ENCODE measurements at places on chromosomes 6 and 20.

DNA sequence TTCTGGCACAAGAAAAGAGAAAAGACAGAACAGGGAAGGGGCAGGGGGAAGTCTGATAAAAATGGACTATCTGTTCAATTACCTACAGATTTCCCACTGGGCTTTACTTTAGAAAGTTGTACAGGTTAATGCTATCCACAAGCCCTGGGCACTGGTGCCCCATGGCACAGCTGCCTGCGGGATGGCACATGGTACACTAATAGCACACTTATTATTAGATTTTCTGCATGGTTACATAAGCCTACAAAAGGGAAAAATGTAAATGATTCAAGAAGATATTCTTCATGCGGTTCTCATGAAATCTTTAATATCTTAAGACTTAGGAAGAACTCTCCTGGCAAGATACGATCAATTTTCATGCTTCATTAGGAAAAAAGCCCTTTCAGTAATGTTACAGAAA, 137.5 kb downstream of the GMPR start:
- DNase-seq, result no peak

GRCh38 chr6:137163732-137164318, 9.6 kb downstream of the IL22RA2 start:
- DNase-seq, result no peak

DNA sequence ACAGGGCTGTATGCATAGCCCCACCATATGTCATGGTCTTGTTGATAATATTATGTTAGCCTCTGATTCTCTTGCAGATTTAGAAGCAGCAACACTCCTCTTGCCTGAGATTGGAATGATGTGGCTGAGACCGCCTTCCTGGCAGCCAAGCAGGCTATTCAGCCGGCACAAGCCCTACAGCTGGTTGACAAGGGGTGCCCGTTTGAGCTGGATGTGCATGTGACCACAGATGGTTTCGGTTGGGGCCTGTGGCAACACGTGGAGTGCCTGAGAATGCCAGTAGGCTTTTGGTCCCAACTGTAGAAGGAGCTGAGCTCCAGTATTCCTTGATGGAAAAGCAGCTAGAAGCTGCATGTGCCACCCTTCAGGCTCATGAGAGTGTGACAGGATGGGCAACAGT, 303.6 kb upstream of the POU3F2 start:
- DNase-seq, result no peak

GRCh38 chr6:136611746-136612145, 61.5 kb upstream of the MAP7 start:
- DNase-seq, result no peak

- DNase-seq, result no peak
Observed at GRCh38 chr6:2509711-2510110, 241.0 kb downstream of the MYLK4 start.

GRCh38 chr6:42402184-42402583, 49.5 kb downstream of the TRERF1 start:
- DNase-seq, result no peak

DNA sequence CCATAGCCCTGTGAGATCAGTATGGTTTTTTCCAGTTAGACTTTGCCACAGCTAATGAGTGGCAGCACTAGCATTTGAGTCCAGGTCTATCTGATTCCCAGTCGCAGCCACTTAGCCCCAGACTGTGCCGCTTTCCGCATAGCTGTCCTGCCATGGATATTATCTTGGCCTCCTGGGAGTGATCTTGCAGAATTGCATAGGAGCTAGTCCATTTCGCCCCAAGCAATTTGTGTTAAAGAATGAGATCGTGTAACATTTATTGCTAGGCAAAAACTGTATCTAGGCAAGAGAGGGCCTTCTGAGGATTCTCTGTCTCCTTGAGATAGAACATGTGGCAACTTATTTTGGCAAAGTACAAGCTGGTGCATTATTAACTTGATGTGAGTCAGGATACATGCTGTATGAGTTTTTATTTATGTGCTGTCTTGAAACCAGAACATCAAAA, 74.2 kb downstream of the EZR start:
- no peak for DNase-seq

GRCh38 chr6:66128656-66129055, 421.6 kb upstream of the EYS start:
- DNase-seq, result peak; percentile 2

GRCh38 chr6:157560691-157561413, 179.9 kb downstream of the ZDHHC14 start:
- peak; percentile 13 for DNase-seq

DNA sequence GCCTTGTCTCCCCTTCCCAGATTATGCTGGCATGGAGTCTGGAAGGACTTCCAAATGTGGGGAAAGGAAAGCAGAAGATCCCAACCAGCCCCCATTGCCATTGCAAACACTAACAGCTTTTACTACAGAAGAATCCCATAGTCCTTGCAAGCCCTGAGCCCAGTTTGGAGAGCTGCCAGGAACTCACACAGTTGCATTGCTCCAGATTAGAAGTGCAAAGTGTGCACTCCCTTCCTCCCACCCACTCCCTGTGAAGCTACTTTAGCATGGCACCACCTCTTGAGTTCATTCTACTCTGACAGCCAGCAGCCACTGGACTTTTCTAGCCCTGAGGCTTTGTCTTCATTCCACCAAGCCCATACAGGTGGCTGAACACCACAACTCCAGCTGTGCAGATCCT, 67.6 kb downstream of the SLC22A2 start:
- no peak for DNase-seq

- no peak for DNase-seq
Observed at GRCh38 chr6:168145747-168146596, 67.0 kb upstream of the FRMD1 start.

GRCh38 chr6:147752689-147753403, 244.4 kb downstream of the SAMD5 start:
- no peak for DNase-seq

DNA sequence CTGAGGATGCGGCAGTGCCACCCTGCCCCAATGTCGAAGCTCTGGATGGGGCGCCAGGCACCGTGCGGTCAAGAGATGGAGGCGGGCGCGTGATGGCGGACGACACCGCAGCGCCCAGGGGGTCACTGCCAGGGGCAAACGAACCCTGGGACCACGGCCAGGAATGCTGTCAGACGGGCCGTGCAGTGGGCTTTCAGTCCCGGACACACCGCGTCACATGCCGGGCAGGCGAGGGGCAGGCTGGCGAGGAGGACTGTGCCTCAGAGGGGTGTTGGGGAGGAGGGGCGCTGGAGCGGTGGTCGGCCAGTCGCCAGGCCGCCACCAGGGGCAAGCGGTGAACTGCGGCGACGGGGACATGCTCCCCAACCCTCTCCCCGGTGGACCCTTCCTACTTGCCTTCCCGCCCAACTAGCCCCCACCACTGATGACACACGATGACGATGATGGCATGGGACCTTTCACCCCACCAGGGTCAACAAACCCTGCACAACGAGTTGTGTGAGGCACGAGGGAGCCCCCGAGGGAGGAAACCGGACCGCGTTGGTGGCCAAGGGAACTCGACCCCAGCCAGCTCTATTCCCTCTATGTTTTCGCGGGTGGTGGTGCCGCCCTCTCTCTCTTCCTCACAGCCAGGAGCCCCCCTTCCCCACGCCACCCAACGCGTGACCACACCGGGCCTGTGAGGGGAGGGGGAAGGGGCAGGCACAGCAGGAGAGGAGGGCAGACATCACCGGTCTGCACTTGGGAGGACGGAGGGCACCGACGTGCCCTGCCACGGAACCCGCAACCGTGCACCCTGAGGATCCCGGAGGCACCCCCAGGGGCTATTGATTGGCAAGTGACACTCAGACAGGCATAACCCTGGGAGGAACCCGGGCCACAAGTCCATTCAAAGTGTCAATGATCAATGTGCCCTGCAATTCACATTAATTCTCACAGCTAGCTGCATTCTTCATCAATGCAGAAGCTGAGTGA, 1960.9 kb upstream of the DEFB115 start:
- DNase-seq, result no peak

- no peak for DNase-seq
Observed at GRCh38 chr6:137903933-137904821, 37.1 kb downstream of the TNFAIP3 start.

- DNase-seq, result peak; percentile 44
Observed at GRCh38 chr20:2172305-2173175, 70.9 kb downstream of the STK35 start.

DNA sequence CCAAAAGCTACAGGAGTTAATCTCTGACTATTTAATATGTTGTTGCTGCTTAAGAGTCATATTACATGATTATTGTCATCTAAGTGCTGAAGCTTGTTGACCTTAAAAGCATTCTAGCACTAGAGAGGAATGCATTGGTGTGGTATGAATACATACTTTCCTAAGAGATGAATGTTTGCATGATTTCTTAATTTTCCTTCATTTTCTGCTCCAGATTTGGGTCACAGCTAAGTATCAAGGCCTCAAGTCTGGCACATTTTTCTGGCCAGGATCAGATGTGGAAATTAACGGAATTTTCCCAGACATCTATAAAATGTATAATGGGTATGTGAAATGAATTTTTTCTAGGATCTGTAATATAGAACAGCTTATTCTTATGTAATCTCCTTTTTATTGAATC, 53.6 kb downstream of the ENPP1 start:
- DNase-seq, result no peak

DNA sequence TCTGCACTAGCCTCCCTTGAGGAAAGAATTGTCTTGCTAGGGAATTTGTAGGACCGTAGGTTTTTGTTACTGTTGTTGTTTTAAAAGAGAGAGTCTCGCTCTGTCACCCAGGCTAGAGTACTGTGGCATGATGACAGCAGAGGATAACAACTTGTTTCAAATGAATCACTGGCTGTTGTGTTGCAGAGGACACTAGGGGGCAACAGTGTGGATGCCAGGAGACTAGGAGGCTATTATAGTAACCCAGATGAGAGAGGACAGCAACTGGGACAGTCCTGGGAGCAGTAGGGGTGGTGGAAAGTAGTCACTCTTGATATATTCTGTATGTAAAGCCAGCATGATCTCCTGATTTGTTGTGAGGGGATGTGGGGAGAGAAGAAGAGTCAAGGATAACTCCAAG, 41.8 kb upstream of the LAMA4 start:
- DNase-seq, result no peak

DNA sequence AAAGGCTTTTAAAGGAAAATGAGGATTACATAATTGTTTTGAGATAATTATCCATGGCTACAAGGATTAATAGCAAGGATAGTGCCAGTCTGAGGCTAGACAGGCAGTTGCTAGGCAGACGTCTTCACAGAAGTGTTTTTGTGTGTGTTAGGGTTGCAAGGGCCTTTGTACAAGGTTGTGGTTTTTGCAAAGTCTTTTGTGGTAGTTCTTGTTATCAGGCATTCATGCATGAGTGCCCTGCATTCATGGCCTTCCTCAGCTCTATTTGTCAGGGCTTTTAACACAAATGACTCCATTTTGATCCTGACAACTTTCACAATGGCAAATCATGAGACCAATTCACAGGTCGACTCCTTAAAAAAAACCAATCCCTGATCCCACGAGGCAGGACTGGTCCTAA, 68.1 kb upstream of the TXNDC5 start:
- DNase-seq, result no peak

DNA sequence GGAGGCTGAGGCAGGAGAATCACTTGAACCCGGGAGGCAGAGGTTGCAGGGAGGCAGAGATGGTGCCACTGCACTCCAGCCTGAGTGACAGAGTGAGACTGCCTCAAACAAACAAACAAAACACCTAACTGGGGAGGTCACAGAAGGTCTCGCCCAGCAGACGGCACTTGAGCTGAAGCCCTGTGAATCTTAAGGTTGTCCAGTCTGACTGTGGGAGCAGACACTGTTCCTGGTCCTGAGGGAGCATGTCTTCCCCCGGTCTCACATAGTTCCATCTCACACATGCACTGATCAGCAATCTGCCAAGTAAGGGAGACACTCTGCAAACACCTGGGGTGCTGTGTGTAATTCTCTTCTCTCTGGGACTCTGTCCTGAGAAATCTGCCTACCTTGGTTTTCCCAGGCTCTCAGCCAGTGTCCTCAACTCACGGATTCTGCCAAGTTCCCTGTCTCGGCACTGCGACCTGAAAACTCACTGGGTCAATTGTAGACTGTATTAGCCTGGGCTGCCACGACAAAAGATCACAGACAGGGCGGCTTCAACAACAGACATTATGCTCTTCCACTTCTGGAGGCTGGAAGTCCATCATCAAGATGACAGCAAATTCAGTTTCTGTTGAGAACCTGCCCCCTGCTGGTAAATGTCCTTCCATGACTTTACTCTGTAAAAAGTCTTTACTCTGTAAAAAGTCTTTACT, 94.3 kb downstream of the JPH2 start:
- DNase-seq, result peak; percentile 46

GRCh38 chr6:130215526-130215925, 7.2 kb downstream of the SAMD3 start:
- DNase-seq, result no peak

GRCh38 chr6:155158030-155158843, 105.6 kb upstream of the CLDN20 start:
- DNase-seq, result no peak

DNA sequence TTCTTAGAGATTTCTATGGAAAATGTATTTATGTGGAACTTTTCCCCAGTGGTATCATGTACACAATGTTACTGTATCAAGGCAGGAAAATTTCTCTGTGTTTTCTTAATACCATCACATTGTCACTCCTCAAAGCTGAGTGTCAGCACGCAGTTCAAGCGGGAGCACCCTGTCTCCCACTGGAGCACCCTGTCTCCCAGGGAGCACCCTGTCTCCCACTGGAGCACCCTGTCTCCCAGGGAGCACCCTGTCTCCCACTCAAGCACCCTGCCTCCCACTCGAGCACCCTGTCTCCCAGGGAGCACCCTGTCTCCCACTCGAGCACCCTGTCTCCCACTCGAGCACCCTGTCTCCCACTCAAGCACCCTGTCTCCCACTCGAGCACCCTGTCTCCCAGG, 51.3 kb downstream of the PSMG4 start:
- DNase-seq, result no peak

GRCh38 chr6:34275128-34275804, 26.5 kb upstream of the SMIM29 start:
- DNase-seq, result no peak

- DNase-seq, result no peak
Observed at GRCh38 chr20:51338692-51339440, 203.7 kb downstream of the NFATC2 start.

DNA sequence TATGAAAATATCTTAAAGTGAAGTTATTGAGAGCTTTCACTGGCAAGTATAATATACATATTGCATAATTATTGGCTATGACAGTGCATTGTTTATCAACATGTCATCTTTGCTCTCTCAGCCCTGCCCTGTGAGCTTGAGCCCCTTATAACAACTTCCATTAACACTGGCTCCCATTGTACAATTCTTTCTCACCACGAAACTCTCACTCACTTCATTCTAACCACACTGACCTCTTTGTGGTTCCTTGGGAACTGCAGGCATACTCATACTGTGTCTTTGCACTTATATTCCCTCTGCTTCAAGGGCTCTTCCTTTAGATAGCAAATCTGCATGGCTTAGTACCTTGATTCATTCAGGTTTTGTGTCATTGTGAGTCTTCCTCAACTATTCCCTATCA, 411.8 kb downstream of the CDKAL1 start:
- no peak for DNase-seq
